KBM-7 (cell line): ENCODE measurements at places on chromosomes 1 and 21.

DNA sequence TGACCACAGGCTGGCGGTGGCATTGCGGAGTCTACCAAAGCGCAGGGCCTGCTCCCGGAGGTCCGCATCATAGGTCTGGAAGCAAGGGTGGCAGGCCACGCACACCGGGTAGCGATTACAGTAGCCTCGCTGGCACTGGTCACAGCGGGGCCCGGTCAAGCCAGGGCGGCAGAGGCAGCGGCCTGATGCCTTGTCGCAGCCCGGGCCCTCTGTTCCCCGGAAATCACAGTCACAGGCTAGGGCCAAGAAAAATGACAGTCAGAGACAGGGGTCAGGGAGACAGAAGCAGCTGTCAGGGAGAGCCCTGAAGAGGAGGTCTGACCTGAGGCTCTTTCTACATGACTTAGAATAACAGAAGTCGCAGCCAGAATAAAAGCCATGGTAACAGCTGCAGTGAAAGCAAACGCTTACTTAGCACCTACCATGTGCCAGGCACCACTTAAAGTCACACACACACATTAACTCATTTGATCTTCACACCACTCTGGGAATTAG lies 26.4 kb downstream of the LAMB3 start:
- no peak for DNase-seq

DNA sequence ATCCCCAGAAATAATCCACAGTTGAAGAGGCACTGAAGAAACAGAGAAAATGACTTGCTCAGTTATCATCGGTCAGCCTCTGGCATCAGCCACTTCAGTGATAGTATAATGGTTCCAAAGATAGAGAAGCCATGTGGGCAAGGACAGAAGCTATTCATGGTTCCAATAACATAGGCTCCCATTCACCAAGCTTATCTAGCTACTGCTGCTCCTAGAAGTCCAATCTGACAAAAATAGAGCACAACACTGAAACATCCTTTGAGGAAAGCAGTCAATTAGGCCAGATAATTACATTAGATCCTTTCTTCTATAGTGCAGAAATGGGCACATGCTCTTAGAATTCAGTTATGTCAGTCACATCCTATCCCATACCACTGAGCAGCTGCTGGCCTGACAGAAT lies 33.5 kb upstream of the CRB1 start:
- DNase-seq: no peak

DNA sequence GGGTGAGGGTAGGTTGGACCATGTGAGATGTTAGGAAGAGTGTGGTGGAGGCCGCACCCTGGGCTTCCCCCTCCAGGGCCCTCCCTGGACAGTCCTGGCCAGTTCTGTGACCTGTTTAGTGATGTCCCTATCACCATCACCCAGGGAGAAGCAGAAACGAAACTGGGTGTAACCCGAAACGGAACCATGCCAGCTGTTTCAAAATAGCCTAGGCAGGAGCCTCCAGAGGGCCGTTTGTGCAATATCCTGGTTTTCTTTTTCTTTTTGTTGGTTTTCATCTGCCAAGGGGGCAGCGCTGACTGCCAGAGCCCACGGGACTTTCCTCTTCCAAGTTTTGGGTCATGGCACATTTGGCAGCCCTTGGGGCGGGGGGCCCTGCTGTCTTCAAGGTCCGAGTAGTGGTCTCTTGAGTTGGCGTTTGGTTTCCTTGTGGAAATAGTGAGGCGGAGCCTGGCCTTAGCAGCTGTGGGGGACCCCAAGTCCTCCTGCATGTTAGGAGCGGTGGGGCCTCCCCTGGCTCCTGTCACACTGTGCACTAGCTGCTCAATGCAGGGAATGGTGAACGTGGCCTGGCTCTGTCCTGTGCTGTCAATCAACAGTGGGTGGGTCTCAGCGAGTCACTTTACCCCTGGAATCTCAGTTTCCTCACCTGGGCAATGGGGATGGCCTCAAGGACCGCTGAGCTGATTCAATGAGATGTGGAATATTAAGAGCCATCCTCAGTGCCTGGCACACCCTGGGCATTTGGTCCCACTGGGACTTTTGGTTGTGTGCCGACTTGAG lies 90.7 kb downstream of the ARHGEF10L start:
- DNase-seq: no peak

GRCh38 chr1:219875860-219876259 lies 52.5 kb downstream of the SLC30A10 start:
- no peak for DNase-seq

DNA sequence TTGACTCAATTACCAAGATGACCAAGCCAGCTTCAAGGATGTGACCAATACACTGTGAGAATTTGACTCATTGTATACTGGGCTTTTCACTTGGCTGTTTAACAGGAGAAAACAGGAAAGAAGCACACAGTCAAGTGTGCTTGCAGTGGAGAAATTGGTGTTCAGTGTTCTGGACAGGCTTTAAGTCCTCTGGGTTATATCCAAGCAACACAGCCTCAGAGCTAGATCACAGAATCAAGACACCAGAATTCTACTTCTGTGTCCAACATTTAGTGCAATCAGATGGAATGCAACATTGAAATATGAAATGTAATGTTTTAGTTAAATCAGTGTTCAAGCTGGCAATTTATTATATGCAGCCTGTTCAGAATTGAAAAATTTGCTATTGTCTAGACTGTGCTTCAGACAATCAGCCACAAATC lies 694.4 kb downstream of the LTN1 start:
- DNase-seq: no peak

- DNase-seq: no peak
Observed at GRCh38 chr1:94864821-94865220, 44.7 kb downstream of the SLC44A3 start.

GRCh38 chr21:8990326-8991087 lies 1530.9 kb upstream of the TPTE start:
- no peak for DNase-seq
